ENCODE measurements at places on chromosomes 1 and 21. TPM values are rescaled to one million over a fixed set of nuclear protein-coding genes. Genes with fewer than 3 reads are reported as not detected.

Gene PATJ
- 3.4 TPM for total RNA-seq

Gene S100A6
- total RNA-seq, result 555 TPM

Gene AADACL3
- not detected for total RNA-seq

Gene PTAFR
- total RNA-seq, result under 0.01 TPM

Gene PLEKHN1
- total RNA-seq, result 0.28 TPM

Gene GBP4
- total RNA-seq, result not detected

Gene C1orf53
- total RNA-seq, result 4.2 TPM
